Activated CD4-positive, alpha-beta T cell treated with anti-CD3 and anti-CD28 coated beads, Interleukin-2, Interleukin-4, amounts not matched to agents 100 ng/mL and 50 ng/mL, durations not matched to agents 16 hours and 8 hours (primary cell): ENCODE measurements at places on chromosomes 2 and 18.

DNA sequence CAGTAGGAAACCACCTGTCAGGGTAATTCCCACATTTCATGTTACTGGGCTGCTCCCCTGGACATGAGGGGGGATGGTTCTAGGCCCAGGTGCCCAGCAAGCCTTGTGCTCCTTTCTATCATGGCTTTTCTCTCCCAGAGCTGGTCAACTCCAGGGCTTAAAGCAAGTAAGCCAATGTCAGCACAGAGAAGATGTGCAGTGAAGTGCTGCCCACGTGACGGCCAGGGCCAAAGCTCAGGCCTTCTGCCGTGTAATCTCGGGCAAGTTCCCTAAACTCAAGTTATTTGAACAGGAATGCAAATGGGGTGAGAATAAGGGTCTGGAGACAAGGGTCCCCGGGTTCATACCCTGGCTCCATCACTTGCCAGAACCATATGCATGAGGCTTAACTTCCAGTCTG, 16.5 kb downstream of the SFXN5 start:
- no peak for DNase-seq

DNA sequence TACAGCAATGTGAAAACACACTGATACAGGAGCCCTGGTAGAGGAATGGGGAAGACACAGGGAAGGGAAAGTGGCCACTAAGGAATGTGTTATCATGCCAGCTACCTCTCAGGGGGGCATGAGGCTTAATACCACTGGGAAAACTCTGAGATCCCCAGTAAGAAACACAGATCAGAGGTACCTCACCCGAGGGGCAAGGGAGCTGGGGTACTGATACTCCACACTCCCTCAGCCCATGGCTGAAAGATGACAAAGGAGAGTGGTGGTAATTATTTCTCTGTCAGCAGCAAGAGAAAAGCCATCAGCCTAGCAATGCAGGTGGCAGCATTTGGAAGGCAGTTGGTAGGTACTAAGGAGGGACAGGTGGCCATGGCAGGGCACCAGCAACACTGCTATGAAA, 434.8 kb downstream of the NBAS start:
- DNase-seq: no peak

GRCh38 chr2:207296265-207296948, 130.7 kb upstream of the KLF7 start:
- no peak for DNase-seq

- DNase-seq: no peak
These were observed 17.1 kb downstream of the THAP4 start for GRCh38 chr2:241619597-241620418.

- DNase-seq: no peak
These were observed 20.5 kb upstream of the HNMT start for GRCh38 chr2:137943678-137944347.

GRCh38 chr2:100865816-100866460, 46.0 kb downstream of the NPAS2 start:
- no peak for DNase-seq
